ENCODE measurements at places on chromosomes 5 and 9.

GRCh38 chr5:95931079-95931833, 30.4 kb downstream of the ELL2 start:
- no peak for DNase-seq

- peak; percentile 26 for DNase-seq
Measured at GRCh38 chr9:4762108-4762885, 21.3 kb upstream of the AK3 start.

DNA sequence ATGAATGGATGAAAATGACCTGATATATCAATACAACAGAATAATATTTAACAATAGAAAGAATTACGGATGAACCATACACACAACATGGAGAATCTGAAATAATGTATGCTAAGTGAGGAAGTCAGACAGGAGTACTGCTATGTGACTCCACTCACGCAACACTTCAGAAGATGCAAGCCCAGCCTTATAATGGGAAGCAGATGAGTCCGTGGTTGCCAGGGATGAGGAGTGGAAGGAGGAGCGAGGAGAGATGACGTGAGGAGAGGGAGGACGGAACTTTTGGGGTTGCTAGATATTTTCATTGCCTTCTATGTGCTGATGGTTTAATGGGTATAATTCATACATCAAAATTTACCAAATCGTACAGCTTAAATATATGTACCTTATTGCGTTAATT, 55.4 kb upstream of the ERCC6L2 start:
- no peak for DNase-seq

DNA sequence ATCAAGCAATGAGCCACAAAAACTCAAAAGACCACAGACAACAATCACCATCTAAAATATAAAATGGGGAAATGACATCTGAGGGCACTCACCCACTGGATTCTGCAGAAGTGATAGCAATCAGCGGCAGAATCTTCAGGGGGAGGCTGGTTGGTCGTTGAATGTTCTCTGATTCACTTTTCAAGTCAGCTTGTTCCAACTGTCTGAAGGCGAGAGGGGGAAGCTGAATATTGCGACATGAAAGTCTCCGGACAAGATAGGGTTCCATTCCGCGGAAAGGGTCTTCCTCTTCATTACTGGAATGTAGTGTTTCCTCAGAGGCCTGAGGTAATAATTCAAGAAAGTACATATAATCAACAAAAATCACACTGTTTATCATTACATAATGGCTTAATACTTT, 94.9 kb upstream of the PDE4D start:
- no peak for DNase-seq

DNA sequence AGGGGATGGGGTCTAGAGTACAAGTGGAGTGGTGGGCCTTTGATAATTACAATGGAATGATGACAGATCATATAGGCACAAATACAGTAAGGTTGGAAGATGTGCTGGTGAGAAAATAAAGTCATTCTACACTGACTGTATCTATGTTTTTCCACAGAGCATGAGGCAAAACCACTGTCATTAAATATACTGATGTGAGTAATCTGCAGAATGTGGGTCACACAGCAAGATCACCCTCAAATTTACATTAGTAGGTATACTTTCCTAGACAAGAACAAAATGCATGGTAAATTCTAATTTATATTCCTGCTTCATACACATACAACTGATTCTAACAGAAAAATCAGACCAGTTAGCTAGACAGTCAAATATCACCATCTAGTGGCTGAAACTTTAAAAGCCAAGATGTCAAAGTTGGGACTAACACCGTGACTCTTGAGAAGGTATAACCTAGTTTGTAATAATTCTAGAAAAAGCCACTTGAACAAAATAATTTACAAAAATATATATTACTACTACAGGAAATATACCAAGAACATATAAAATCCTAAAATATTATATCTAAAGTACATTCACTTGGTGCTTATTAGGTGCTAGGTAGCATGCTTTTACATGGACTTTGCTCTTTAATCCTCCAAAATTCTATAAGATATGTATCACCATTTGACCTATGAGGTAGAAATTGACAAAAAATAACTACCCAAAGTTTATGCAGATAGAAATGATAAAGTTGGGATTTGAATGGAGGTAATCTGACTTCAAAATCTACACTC, 19.5 kb downstream of the TTC33 start:
- no peak for DNase-seq

GRCh38 chr5:5188376-5189050, 48.4 kb downstream of the ADAMTS16 start:
- DNase-seq, result no peak

GRCh38 chr9:123049589-123050222, 16.2 kb downstream of the GPR21 start:
- no peak for DNase-seq

- DNase-seq, result no peak
Measured at GRCh38 chr5:149363936-149364335, 6.1 kb downstream of the PCYOX1L start.

GRCh38 chr9:36825179-36825578, 208.9 kb downstream of the PAX5 start:
- DNase-seq, result no peak

DNA sequence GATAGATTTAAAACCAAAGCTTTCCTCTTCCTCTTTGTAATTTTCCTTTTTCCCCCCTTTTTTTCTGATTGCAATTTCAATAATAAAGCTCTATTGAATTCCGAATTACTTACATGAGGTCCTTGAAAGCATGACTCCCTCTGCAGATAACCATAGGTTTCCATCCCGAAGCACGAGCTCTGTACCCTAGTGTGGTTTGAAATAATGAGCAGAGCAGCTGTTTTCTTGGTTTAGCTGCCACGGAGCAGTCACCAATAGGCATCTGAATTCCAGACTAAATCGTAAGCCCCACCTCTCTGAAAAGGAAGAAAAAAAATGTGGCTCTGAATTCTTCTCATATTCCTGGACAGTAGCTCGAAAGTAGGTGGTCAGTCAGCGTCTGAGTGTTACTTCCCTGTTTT, 18.5 kb upstream of the GNE start:
- no peak for DNase-seq

- DNase-seq, result peak; percentile 14
Measured at GRCh38 chr5:157994906-157995519, 136.1 kb upstream of the CLINT1 start.

DNA sequence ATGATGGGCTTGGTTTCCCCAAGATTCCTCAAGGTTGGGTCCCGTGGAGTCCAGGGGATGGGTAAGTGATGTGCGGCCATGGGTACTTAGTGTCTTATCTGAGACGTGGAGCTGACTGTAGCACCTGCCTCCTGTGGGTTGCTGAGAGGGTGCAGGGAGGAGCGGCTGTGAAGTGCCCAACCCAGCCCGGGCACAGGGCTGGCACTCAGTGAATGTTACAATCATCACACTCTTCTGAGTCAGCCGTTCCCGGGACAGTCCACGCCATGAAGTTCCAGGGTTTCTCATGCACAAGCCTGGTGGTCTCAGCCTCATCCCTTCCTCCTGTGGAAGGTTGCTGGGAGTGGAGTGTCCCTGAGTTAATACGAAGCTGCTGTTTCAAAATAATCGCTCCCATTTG, 29.1 kb downstream of the NTNG2 start:
- DNase-seq, result no peak

GRCh38 chr5:126736141-126736540, 40.8 kb upstream of the LMNB1 start:
- no peak for DNase-seq

GRCh38 chr9:73847536-73847935, 649.6 kb upstream of the RORB start:
- no peak for DNase-seq

- DNase-seq, result no peak
Measured at GRCh38 chr9:8011974-8012373, 212.4 kb upstream of the DMAC1 start.

DNA sequence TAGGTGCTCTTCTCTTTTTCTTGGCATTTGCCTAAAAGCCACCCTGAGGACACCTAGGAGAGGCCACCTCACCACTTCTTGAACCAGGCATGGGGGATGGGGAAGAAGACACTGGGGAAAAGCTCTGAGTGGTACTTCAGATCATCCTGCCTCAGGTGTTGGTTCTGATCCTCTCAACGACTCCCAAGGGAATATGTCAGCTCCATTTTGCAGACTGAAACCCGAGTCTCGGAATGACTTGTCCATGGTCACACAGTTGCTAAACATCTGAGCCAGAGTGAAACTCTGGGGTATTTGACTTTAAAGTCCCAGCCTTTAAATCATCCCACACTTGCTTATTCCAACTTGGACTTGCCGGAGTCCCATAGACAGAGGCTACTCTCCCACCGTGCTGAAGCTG, 120.6 kb upstream of the GABRP start:
- DNase-seq, result no peak

DNA sequence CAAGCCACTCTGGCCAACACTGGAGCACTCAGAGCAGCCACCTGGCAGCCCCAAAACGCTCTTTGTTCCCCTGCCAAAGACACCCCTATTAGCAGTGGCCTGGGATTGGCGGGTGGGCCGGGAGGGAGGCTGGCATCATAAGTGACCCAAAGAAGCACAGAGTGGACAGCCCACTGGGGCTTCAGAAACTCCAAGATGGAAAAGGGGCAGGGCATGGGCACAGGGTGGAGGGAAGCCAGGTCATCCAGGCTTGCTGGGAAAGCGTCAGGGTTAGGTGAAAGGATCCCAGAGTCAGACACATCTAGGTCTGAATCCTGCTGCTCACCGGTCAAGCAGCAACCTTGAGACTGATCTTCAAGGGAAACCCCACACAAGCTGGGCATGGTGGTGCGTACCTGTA, 14.8 kb downstream of the EEIG1 start:
- no peak for DNase-seq

DNA sequence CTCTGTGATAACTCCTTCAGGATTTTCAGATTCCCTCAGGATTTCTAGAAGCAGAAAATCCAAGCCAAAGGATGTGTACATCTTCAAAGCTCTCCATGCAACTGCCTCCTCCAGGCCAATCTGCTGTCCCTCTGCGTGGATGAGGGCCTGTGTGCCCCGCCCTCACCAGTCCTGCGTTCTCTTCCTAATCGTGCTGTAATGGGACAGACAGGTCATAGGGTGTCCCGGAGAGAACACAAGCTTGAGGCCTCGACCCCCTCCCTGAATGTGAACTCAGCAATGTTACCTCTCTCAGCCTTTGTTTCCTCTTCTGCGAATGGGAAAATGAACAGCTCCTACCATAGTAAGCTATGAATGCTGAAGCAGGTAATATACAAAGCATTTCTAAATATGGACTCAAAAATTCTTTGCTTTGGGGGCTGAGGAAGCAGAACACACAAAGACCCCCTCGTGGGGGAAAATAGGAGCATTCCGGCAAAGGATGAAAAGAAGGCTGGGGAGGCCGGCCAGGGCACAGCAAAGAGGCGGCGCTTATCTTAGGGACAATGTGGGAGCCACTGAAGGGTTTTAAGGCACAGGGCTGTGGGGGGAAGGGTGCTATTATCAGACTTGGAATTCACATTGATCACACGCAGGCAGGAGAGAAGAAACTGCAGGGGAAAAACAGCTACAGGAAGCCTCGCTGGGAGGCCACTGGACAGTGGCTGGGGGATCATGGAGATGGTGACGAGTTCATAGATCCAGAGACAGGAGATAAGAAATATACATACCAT, 57.2 kb upstream of the FBXW11 start:
- no peak for DNase-seq

GRCh38 chr5:155886311-155887031, 440.5 kb upstream of the SGCD start:
- no peak for DNase-seq

- DNase-seq, result no peak
Measured at GRCh38 chr9:113644321-113644720, 180.8 kb downstream of the RGS3 start.

DNA sequence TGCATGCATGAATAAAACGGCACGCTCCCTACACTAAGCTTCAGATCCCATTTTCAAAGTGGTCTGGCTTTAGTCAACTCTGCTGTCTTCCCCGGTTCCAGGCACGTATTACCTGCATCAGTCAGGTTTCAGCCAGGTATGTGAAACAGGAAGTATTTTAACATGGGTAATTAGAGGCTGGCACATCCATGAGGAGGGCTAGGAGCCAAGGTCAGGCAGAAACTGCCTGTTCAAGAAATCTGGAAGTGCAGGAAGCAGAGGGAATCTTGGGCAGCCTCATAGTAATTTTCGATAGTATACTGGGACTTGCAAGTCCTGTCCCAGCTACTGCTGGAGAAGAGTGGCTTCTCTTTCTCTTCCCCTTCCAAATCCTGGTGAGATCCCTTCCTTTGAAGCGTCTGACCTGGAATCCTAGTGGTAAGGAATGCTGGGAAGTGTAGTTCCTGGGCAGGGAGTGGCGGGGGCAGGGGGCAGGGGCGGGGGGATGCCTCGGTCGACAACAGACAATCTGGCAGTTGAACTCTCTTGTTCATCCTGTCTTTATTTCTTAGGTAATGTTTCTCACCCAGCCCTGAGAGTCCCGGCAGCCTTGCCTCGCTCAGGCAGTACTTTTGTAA, 403.1 kb downstream of the TLE4 start:
- no peak for DNase-seq

DNA sequence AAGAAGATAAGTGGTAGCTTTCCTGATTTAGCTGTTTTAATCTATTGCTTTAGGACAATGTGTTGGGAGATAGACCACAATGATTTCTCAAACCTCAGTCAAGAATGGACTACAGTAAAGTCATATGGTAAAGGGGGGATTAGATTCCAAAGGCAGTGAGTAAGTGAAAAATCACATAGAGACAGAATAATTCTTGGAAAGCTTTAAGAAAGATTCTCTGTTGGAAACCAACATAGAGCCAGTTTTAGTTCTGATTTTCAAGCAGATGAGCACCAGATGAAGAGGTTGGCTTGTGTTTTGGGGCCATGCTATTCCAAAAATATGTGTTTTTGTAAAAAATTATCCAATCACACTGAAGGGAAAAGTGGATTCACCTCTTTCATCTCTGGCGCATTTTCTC, 256.8 kb upstream of the RPS23 start:
- no peak for DNase-seq

DNA sequence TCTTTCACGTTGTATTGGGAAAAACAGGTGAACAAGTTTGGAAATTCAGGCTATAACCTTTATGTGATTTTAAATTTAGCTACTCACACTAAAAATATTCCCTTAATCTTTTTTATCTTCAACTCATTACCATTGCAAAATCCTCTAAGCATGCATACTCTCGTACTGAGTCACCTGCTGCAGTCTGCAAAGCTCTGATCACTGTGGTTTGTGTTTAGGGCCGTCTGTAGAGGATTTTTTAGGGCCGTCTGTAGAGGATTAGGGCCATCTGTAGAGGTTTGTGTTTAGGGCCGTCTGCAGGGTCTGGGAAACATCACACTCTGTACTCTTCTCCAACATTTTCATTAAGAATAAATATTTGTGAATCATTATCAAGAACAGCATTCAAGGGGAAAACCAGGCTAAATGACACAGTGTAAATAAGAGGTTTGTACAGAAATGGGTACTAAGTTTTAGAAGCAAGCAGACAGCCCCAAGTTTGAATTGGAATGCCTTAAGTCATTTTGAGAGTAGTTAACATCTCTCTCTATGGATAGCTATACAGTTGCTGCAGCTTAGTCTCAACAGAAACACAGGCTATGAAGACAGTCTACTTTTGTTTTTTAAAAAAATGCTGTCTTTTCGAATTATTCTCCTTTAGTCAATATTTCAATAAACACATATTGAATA, 155.0 kb upstream of the TSLP start:
- no peak for DNase-seq

GRCh38 chr5:150700594-150701377, at the start of gene RBM22:
TSS of gene RBM22 (minus strand) at chr5:150701062. CDS start at chr5:150700985, 77 bp downstream.
- peak; percentile 80 for DNase-seq
